H1 (cell line): ENCODE measurements at places on chromosomes 13 and 19. TPM values are rescaled to one million over a fixed set of nuclear protein-coding genes. Genes with fewer than 3 reads are reported as not detected.
A peak's percentile ranks its signal among the peaks of the same experiment; 100 is the strongest.

DNA sequence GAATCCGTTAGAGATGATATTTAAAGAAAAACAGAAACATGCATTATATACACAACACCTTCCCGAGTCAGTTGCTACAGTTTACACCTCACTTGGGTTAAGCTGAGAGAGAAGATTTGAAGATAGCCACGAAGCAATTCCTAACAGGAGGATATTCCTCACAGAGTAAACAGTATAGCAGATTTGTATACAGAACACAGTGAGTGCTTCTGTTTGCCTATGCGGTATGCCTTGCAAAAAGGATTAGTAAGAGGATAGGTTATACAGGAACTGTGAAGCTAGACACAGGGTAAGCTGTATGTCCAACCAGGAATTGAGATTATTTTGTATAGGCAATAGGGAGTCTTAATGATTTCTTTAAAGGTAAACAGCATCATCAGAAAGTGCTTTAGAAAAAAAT lies 471.8 kb downstream of the LIG4 start:
- DNase-seq = no peak

GRCh38 chr13:49021953-49022352 lies 46.2 kb downstream of the FNDC3A start:
- no peak for DNase-seq

- no peak for DNase-seq
Observed at GRCh38 chr13:45747071-45747470, 45.0 kb downstream of the CBY2 start.

GRCh38 chr13:24353736-24354135 lies 44.4 kb downstream of the C1QTNF9 start:
- DNase-seq = no peak

GRCh38 chr13:45218689-45219088 lies 17.8 kb upstream of the KCTD4 start:
- DNase-seq = no peak

GRCh38 chr13:24250376-24251057 lies 58.9 kb upstream of the C1QTNF9 start:
- DNase-seq = no peak

DNA sequence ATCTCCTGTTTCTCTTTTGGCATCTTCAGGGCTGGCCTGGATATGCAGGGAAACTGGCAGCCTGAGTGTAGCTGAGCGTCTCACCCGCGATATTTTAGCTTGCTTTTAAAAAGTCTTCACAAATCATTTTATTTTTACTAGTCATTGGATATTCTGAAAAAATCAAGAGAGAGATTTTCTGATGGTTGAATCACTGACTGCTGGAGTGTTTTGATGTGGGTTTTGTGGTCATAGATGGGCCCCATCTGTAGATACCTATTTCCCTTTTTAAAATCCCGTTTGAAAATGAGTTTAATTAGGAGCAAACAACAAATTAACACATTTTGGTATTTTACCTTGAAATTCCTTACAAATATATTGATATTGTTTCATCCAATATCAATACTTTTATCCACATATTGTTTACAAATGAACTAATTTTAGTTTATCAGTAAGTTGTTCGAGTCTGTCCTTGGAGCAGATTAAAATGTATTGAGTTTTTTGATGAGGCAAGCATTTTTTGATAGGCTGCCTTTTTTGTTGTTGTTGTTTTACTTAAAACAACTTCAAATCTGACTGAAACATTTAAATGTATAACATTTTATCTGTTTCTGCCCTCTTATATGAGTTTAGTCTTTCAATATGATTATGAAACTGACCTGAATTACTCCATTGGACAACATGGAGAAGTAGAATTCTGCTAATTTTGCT lies 21.5 kb upstream of the OXGR1 start:
- no peak for DNase-seq

GRCh38 chr13:67462098-67462497 lies 232.0 kb upstream of the PCDH9 start:
- no peak for DNase-seq

DNA sequence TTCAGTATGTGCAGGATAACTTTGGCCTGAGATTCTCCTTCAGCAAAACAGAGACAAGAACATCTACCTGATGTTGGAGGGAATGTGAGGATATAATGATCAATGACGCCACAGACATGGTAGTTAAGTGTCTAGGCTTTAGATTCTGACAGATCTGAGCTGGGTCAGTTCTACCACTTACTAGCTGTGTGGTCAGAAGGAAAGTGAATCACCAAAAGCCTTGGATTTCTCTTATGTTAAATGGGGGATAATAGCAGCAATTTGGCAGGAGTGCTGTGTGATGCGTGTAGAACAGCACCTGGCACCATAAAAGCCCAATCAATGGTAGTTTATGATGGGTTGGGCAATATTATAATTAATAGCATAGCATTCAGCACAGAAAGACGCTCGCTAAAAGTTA lies 41.7 kb downstream of the RXFP2 start:
- DNase-seq = no peak

DNA sequence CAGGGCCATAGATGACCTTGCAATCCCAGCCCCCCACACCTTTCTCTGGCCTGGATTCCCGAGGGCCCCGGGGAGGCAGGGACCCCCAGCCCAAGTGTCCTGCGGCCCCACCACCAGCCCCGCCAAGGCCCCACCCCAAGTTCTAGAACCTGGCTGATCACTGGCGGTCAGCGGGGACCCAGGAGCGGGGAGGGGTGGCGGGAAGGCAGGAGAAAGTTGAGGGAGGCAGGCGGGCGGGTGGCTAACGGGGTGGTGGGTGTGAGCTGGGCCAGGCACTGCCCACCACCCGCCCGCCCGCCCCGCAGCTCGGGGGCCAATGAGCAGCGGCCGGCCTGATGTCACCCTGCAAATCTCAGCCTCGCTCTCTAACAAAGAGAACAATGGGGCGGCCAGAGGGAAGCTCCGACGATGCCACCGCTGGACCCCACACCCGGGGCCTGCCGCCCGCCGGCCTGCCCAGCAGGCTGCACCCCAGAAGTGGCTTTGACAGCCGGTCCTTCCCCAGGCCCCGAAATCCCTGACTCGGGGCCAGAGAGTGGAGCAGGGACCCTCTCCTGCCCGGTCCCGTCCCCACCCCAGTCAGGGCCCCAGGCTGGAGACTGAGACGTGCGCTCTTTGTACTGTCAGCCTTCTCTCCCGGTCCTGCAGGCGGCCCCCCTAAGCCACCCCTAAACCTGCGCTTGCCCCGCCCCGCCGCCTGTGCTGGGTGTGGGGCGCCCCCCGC lies 1.6 kb downstream of the MEX3D start:
- DNase-seq = peak; percentile 80

GRCh38 chr13:44695520-44695919 lies 119.4 kb upstream of the TSC22D1 start:
- no peak for DNase-seq

- DNase-seq = no peak
Observed at GRCh38 chr19:50252111-50252886, 48.9 kb downstream of the MYH14 start.

- no peak for DNase-seq
Observed at GRCh38 chr19:2736550-2737190, 3.1 kb downstream of the SLC39A3 start.

- no peak for DNase-seq
Observed at GRCh38 chr19:56721714-56722113, 50.2 kb upstream of the ZNF835 start.

DNA sequence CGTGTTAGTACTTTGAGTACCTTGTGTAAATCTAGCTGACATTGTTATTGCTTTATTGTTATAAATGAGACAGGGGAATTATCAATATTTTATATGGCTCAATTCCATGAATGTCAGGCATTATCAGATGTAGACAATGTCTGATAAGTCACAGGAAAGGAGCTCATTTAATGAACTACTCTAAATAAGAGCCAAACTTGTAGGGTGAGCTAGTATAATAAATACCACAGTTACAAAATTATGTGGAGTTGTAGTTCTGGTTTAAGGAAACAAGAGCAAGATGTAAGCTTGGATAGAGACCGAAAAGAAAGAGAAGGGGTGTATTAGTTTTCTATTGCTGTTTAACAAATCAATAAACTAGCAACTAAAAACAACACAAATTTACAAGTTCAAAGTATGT lies 891.8 kb upstream of the SLITRK1 start:
- no peak for DNase-seq

NUMBL gene
- total RNA-seq = 24.8 and 29.4 TPM in 2 replicates

ZNF729 gene
- not detected in 2 replicates for total RNA-seq

REXO1 gene
- 42.4 and 44.3 TPM in 2 replicates for total RNA-seq
